ENCODE measurements at places on chromosomes 3 and 15.

GRCh38 chr3:195186041-195186709, 84.8 kb downstream of the XXYLT1 start:
- peaks cover 10% of the 10 kb centered on the region for H3K4me1 ChIP-seq
- H3K4me3 ChIP-seq = no peak overlapping the region
- DNase-seq = no peak
- H3K27me3 ChIP-seq = no peaks in the 10 kb centered on the region
- H3K27ac ChIP-seq = no peak overlapping the region

DNA sequence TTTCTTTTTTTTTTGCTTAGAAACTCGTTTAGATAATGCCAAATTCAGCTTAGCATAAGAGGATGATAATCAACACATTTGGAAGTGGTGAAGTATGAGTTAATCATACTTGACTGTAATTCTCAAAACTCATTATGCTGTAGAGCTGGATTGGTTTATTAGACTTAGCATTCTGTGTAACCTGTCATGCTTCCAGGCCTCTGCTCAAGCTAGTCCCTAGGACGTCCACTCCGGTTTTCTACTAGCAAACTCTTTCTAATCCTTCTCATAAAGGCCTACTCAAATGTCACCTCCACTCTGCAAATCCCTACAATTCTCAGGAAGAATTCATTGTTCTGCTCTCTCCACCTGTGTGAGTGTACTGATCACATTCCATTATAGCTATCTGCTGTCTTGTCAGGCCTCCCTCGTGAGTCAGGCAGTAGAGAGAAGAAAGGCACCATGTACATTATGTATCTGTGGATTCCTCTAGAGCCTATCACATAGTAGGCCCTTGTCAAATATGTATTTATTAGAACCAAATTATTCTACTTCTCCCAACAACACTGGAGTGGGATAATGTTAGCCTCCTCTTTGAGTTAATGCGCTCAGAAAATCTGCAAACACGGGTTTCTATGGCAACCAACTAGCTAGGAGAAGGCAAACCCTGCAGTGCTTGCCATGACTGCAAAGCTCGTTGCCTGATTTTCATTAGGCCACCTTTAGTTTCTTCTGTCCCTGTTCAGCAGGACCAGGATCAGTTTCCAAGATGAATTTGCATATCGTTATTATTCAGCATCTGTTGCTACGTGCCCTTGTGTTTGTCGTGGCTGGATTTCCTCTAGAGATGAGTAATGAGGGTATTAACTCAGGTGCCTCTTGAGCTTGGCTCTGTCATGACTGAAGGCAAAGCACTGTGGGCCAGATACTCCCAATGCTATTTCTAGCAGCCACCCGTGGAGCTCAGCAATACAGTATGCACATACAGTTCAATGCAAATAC, 30.7 kb downstream of the ATP13A5 start:
- no peak for DNase-seq
- no peaks in the 10 kb centered on the region for H3K36me3 ChIP-seq

DNA sequence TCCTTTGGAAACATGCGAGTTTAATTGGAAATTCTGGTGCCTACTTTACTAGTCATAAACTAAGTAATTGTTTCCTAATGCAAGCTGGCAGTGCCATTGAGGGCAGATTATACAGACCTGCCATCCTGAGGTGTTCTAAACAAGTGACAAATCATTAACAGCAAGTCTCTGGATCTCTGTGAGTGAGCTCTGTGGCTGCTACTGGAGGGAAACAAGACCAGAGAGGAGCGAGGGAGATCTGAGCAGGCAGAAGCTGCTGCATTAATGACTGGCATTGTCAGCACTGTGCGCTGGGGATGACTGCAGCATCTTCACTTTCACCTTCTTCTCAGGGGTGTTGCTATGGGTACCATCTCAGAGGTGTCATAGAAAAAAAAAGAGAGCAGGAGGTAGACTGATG, 308.4 kb upstream of the DPH6 start:
- H3K4me3 ChIP-seq = no peak overlapping the region
- no peak for DNase-seq
- H3K36me3 ChIP-seq = no peaks in the 10 kb centered on the region
- H3K4me1 ChIP-seq = no peaks in the 10 kb centered on the region
- no peaks in the 10 kb centered on the region for H3K27me3 ChIP-seq

GRCh38 chr3:5197470-5198312, 10.2 kb downstream of the EDEM1 start:
- H3K27me3 ChIP-seq = no peaks in the 10 kb centered on the region
- H3K4me1 ChIP-seq = peaks cover 5% of the 10 kb centered on the region
- peaks cover 39% of the 10 kb centered on the region for H3K36me3 ChIP-seq
- peak overlapping the region; percentile 41 for H3K4me3 ChIP-seq
- H3K27ac ChIP-seq = peak overlapping the region; percentile 63
- peak; percentile 84 for DNase-seq

- no peak overlapping the region for H3K27ac ChIP-seq
- H3K36me3 ChIP-seq = no peaks in the 10 kb centered on the region
- DNase-seq = no peak
Observed at GRCh38 chr15:29051422-29051821, 165.6 kb downstream of the APBA2 start.

DNA sequence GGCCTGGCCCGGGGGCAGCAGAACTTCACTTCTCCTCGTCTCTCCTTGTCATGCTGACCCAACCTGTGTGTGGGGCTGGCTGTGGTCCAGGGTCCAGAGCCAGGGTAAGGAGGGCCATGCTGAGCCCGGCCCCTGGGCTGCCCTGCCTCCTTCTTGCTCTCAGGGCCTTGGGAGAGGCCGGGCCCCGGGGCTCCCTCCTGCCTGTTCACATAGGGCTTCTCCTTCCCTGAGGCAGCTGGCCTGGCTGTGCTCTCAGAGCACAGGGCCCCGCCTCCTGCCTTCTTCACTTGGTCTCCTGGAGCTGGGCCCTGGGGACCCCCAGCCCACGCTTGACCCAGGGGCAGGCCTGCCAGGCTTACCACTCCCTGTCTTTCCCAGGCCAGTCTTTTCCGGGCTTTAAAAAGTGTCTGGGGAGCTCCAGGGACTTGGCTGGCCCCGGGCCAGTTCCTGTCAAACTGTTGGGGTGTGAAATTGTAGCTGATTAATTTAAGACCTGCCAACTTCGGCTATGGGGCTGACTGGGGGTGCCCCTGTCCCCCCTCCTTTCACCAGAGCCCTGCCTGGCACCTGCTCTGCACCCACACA, 11.8 kb downstream of the PLXNA1 start:
- peaks cover 45% of the 10 kb centered on the region for H3K36me3 ChIP-seq
- H3K4me1 ChIP-seq = peaks cover 37% of the 10 kb centered on the region
- DNase-seq = no peak
- H3K4me3 ChIP-seq = no peak overlapping the region
- H3K27me3 ChIP-seq = no peaks in the 10 kb centered on the region
- H3K27ac ChIP-seq = no peak overlapping the region

- no peaks in the 10 kb centered on the region for H3K36me3 ChIP-seq
- H3K4me3 ChIP-seq = peak overlapping the region; percentile 75
- DNase-seq = peak; percentile 18
- H3K4me1 ChIP-seq = peaks cover 2% of the 10 kb centered on the region
- no peak overlapping the region for H3K27ac ChIP-seq
Observed at GRCh38 chr3:23762759-23763477, 42.8 kb upstream of the UBE2E1 start.

- H3K4me3 ChIP-seq = no peak overlapping the region
- peaks cover 73% of the 10 kb centered on the region for H3K36me3 ChIP-seq
- H3K27ac ChIP-seq = no peak overlapping the region
- H3K4me1 ChIP-seq = no peaks in the 10 kb centered on the region
- H3K27me3 ChIP-seq = no peaks in the 10 kb centered on the region
Observed at GRCh38 chr15:34942363-34942762, 27.2 kb downstream of the AQR start.

GRCh38 chr15:39099524-39099923, 481.4 kb upstream of the THBS1 start:
- H3K27me3 ChIP-seq = no peaks in the 10 kb centered on the region
- no peak overlapping the region for H3K4me3 ChIP-seq
- DNase-seq = peak; percentile 32

- no peak overlapping the region for H3K4me3 ChIP-seq
- no peak for DNase-seq
- no peaks in the 10 kb centered on the region for H3K36me3 ChIP-seq
- H3K27ac ChIP-seq = no peak overlapping the region
- no peaks in the 10 kb centered on the region for H3K27me3 ChIP-seq
Observed at GRCh38 chr15:101064795-101065569, 145.8 kb downstream of the LRRK1 start.

- H3K4me3 ChIP-seq = no peak overlapping the region
- no peak for DNase-seq
- no peak overlapping the region for H3K27ac ChIP-seq
- peaks cover 9% of the 10 kb centered on the region for H3K4me1 ChIP-seq
Observed at GRCh38 chr15:57370929-57371328, 5.4 kb upstream of the CGNL1 start.

GRCh38 chr3:3503411-3503810, 295.8 kb upstream of the LRRN1 start:
- no peak for DNase-seq
- H3K4me1 ChIP-seq = no peaks in the 10 kb centered on the region
- no peaks in the 10 kb centered on the region for H3K36me3 ChIP-seq
- no peak overlapping the region for H3K4me3 ChIP-seq

GRCh38 chr3:195117978-195118581, 152.9 kb downstream of the XXYLT1 start:
- peaks cover 4% of the 10 kb centered on the region for H3K36me3 ChIP-seq
- H3K4me3 ChIP-seq = no peak overlapping the region
- H3K4me1 ChIP-seq = peaks cover 14% of the 10 kb centered on the region
- H3K27me3 ChIP-seq = no peaks in the 10 kb centered on the region

- no peaks in the 10 kb centered on the region for H3K36me3 ChIP-seq
- H3K4me3 ChIP-seq = no peak overlapping the region
Observed at GRCh38 chr15:23572844-23573243, 7.4 kb downstream of the MKRN3 start.

DNA sequence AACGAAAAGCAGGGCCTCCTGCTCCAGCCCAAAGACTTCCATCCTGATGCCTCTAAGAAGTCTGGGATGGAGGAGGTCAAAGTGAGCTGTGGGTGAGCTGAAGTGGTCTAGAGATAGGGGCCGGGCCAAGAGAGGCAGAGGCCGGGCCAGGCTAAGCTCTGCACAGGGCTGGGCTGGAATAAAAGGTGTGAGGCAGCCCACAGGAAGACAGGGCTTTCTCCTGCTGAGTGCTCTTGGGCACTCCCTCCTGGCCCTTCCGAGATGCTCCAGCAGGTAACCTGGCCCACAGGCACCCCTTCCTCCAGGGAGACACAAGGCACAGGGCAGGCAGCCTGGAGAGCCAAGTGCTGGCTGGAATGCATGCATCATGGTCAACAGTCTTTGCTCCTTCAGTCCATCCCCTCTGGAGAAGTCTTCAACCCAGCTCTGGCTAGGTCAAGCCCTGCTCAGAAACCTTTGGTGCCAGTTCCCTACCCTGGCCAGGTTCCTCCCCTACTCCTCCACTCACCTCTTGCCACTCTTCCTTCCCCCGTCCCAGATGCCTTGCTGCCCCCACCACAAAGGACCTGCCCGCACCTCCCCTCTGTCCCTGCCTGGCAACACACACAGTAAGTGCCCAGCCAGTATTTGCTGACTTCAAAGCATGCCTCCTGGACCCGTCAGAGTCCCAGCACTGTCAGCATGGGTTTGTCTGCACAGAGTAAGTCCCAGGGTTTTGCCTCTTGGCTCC, 93.6 kb downstream of the SEC22A start:
- H3K4me1 ChIP-seq = no peaks in the 10 kb centered on the region
- no peak for DNase-seq
- H3K36me3 ChIP-seq = no peaks in the 10 kb centered on the region
- no peak overlapping the region for H3K27ac ChIP-seq
- H3K4me3 ChIP-seq = no peak overlapping the region

- H3K36me3 ChIP-seq = no peaks in the 10 kb centered on the region
- DNase-seq = peak; percentile 33
- peaks cover 10% of the 10 kb centered on the region for H3K27me3 ChIP-seq
- no peak overlapping the region for H3K27ac ChIP-seq
- H3K4me3 ChIP-seq = no peak overlapping the region
Observed at GRCh38 chr3:58188173-58188564, 22.6 kb downstream of the DNASE1L3 start.

DNA sequence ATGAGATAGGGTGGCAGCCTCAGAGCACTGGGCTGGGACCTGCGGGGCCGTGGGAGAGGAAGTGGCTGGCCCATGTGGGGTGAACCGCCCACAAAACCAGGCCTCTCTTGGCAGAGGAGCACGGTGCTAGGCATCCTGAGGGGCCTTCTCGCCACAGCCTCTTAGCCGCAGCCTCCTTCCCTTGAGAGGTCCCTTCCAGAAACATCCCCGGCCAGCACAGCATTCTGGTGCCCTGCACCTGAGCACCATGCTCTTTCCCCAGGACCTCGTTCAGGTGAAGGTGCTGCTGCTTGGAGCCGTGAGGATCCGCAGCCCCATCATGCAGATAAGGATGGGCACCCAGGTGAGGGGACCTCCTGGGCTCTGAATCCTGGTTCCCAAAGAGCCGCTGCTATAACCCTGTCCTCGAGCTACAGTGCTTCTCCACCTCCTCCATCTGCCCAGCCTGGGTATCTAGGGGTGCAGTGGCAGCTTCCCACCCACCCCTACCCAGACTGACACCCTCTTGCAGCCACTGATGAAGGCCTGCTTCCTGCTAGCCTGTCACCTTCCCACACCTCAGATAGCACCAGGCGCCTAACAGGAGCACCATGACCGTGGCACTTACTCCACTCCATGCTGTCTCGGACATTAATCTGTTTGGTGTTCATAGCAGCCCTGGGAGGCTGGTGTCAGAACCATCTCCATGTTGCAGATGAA, 11.2 kb upstream of the TXNRD3 start:
- no peak for DNase-seq
- H3K4me1 ChIP-seq = no peaks in the 10 kb centered on the region
- peaks cover 54% of the 10 kb centered on the region for H3K27me3 ChIP-seq
- H3K36me3 ChIP-seq = no peaks in the 10 kb centered on the region
- H3K4me3 ChIP-seq = no peak overlapping the region

- no peak overlapping the region for H3K4me3 ChIP-seq
- DNase-seq = no peak
- H3K27ac ChIP-seq = no peak overlapping the region
- H3K27me3 ChIP-seq = no peaks in the 10 kb centered on the region
- no peaks in the 10 kb centered on the region for H3K4me1 ChIP-seq
Observed at GRCh38 chr3:59580996-59581395, 531.2 kb upstream of the CFAP20DC start.

- H3K27me3 ChIP-seq = no peaks in the 10 kb centered on the region
- H3K4me1 ChIP-seq = peaks cover 3% of the 10 kb centered on the region
- no peak overlapping the region for H3K27ac ChIP-seq
- H3K36me3 ChIP-seq = no peaks in the 10 kb centered on the region
Observed at GRCh38 chr3:41715376-41715775, 246.5 kb downstream of the ULK4 start.

- peaks cover 4% of the 10 kb centered on the region for H3K4me1 ChIP-seq
- H3K27ac ChIP-seq = no peak overlapping the region
- DNase-seq = no peak
- peaks cover 71% of the 10 kb centered on the region for H3K36me3 ChIP-seq
- H3K4me3 ChIP-seq = no peak overlapping the region
Observed at GRCh38 chr3:8548502-8549275, 47.1 kb downstream of the LMCD1 start.

- DNase-seq = peak; percentile 87
- no peak overlapping the region for H3K4me3 ChIP-seq
- peaks cover 18% of the 10 kb centered on the region for H3K4me1 ChIP-seq
- peaks cover 40% of the 10 kb centered on the region for H3K36me3 ChIP-seq
- no peaks in the 10 kb centered on the region for H3K27me3 ChIP-seq
Observed at GRCh38 chr3:45677033-45677446, 12.2 kb upstream of the SACM1L start.

- peaks cover 17% of the 10 kb centered on the region for H3K27me3 ChIP-seq
- H3K4me3 ChIP-seq = no peak overlapping the region
- no peak overlapping the region for H3K27ac ChIP-seq
- H3K36me3 ChIP-seq = no peaks in the 10 kb centered on the region
Observed at GRCh38 chr3:37622999-37623883, 238.4 kb upstream of the CTDSPL start.

- H3K4me3 ChIP-seq = no peak overlapping the region
- no peaks in the 10 kb centered on the region for H3K27me3 ChIP-seq
- peak; percentile 90 for DNase-seq
- no peak overlapping the region for H3K27ac ChIP-seq
- no peaks in the 10 kb centered on the region for H3K4me1 ChIP-seq
Observed at GRCh38 chr3:79167651-79168416, 600.0 kb downstream of the ROBO1 start.

Measured in mesenchymal stem cell (in vitro differentiated cells and primary cell).